ENCODE measurements at places on chromosomes 12 and 14.

DNA sequence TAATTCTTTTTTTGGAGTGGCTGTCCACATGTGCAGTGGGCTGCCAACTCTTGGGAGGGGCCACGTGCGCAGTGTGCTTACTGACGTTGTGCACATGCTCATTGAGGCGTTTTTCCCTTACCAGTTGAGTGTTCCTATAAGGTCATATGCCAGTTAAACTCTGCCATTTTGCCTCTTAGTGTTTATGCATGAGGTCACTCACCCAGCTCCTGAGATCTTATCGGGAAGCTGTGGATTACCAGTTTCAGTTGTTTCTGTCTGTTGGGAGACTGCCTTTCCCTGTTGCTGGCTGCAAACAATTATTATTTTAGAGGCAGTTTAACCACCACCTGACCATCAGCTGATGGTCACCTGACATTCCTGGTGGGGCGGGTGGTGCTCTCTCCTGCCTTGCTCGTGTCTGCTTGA, 16.1 kb upstream of the KIF21A start:
- no peak for DNase-seq

DNA sequence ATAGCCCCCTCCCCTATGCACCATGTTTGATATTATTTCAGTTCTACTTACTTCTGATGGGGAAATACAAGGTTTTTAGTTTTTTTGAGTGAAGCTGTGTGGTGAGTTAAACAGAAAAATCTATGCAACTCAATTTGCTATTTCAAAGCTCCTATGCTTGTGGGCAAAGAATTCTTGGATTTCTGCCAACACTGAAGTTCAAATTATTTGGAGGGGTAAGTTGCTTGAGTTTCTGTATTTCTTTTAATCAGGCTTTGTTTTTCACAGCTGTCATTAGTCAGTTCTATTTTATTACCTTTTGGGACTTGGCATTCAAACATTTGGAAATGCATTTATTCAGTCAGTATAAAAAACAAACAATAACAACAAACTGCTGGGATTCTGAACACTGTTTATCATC, 407.5 kb upstream of the MGAT4C start:
- DNase-seq = no peak

DNA sequence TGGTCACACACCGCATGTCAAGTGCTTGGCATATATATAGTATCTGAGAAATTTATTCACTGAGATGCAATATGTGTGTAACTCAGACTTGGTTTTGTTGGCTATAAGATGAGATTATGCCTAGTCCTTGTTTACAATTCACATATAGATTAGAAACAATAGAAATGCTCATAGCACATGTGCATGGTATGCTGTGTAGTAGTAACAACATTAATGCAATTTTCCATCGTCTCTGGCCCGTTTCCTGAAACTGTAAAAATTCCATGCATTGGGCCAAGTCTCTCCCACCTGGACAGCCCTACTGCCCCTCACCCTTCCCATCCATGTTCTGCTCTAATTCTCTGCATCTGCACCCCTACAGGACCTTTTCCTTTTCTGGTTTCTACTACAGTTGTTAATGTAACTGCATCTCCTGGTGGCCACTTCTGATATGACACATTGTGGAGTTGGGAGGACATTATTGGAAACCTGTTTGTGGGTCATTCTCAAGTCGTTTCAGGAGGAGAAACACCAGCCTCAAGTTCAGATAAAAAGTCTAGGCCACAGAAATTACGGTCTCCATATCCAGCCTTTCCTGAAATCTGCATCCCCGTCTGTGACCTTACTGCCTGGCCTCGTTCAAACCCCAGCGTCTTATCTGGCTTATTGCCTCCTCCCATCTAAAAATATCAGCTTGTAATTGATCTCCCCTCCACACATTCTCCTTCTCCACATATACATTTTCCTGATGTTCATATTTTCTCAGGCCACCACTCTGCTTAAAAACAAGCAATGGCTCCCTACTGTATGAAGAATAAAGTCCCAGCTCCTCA, 37.5 kb downstream of the EMP1 start:
- peak; percentile 15 for DNase-seq

DNA sequence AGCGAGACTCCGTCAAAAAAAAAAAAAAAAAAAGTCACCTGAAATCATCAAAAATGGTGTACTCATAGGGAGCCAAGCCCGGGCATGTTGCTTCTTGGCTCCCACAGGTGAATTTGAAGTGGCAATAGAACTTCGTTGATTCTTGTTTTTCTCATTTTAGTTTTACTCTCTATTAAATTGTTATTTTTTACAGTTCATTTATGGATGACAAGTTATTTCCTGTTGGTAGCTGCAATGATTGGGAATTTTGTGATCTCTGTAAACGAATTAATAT, 1.3 kb downstream of the TM7SF3 start:
- no peak for DNase-seq

- no peak for DNase-seq
Observed at GRCh38 chr12:53868511-53868986, 70.1 kb upstream of the HOXC13 start.

DNA sequence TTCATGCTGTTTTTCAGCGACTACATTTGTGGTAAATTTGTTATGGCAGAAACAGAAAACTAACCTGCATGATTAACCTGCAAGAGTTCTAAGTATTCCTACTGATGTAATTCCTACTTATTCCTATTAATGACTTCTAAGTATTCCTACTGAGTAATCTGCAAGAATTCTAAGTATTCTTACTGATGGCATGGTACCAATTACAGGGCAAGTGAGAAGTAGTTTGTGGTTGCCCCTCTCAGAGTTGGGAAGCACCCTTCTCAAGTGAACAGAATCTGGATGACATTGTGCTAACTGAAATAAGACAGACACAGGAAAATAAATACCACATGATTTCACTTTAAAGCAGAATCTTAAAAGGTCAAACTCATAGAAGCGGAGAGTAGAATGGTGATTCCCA, 100.9 kb upstream of the CPNE8 start:
- DNase-seq = no peak

- no peak for DNase-seq
Observed at GRCh38 chr14:33210311-33210710, 271.6 kb downstream of the NPAS3 start.

All from NCI-H1092 treated with DMSO at 0.1 percent for 48 hours (cell line).